ENCODE measurements at places on chromosomes 6 and 20. TPM values are rescaled to one million over a fixed set of nuclear protein-coding genes. Genes with fewer than 3 reads are reported as not detected.

Gene MAP7
- polyA plus RNA-seq: 49.5 TPM

Gene RAET1L
- 0.22 TPM for polyA plus RNA-seq

Gene OLIG3
- not detected for polyA plus RNA-seq

Gene CALHM5
- 0.12 TPM for polyA plus RNA-seq

Gene EYA2
- 4.5 TPM for polyA plus RNA-seq

Gene TP53TG5
- not detected for polyA plus RNA-seq

Gene ELMO2
- polyA plus RNA-seq: 22.9 TPM

Gene DNAAF9
- polyA plus RNA-seq: 4.3 TPM

Gene RSPH3
- polyA plus RNA-seq: 4.0 TPM

Gene C6orf52
- 1.4 TPM for polyA plus RNA-seq

Gene KCNG1
- 12.3 TPM for polyA plus RNA-seq

Gene NUS1
- polyA plus RNA-seq: 23.0 TPM

Gene RTEL1
- 10.7 TPM for polyA plus RNA-seq

Gene TLDC2
- polyA plus RNA-seq: 0.04 TPM

Gene SLCO4A1
- polyA plus RNA-seq: 8.1 TPM

Gene TAF8
- polyA plus RNA-seq: 14.0 TPM

Gene PDYN
- not detected for polyA plus RNA-seq

Gene PAK5
- not detected for polyA plus RNA-seq

Gene LAMA4
- polyA plus RNA-seq: 3.7 TPM

Gene ADTRP
- 0.59 TPM for polyA plus RNA-seq

Gene SLC17A2
- not detected for polyA plus RNA-seq

Gene NFKBIE
- polyA plus RNA-seq: 5.6 TPM

Gene TMEM151B
- 0.01 TPM for polyA plus RNA-seq

Gene APOM
- polyA plus RNA-seq: 1.5 TPM

Gene LY6G6F
- polyA plus RNA-seq: not detected

Gene FAM83C
- not detected for polyA plus RNA-seq

Gene IL20RA
- polyA plus RNA-seq: not detected

Gene ASF1A
- 13.1 TPM for polyA plus RNA-seq

Gene FAM209B
- 0.46 TPM for polyA plus RNA-seq

Gene COMMD7
- 50.6 TPM for polyA plus RNA-seq

Gene BHLHE23
- not detected for polyA plus RNA-seq

Gene NOX3
- not detected for polyA plus RNA-seq

Gene MRAP2
- 0.75 TPM for polyA plus RNA-seq

Gene MLN
- not detected for polyA plus RNA-seq
